B cell (primary cell): ENCODE measurements at places on chromosomes 16 and 17.

GRCh38 chr16:11254913-11255736, 879 bp downstream of the SOCS1 start:
- DNase-seq = peak; percentile 84

DNA sequence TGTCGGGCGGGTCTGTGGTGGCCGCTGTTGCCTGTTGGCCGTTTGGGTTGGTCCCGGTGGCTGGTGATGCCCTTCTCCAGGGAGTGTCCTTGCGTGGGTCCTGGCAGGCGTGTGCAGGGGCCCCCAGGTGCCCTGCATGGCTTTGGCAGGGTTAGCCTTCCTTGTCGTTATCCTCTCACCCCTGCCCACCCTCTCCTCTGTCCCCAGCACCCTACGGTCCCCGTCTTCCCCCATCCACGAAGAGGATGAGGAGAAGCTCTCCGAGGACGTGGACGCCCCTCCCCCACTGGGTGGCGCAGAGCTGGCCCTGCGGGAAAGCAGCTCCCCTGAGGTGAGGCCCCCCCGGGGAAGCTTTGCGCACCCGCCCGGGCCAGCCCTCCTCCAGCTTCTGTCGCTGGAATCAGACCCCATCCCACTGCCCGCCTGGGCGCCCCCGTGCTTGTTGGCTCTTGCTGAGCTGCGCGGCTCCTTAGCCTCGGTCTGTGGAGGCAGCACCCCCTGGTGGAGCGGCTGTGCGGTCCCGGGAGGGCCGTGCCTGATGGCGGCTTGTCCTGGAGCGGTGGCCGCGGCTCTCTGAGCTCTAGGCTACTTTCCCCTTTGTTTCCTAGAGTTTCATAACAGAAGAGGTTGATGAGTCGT, 10.6 kb upstream of the NUDT16L1 start:
- DNase-seq = no peak

- DNase-seq = no peak
Observed at GRCh38 chr17:65230040-65230439, 92.9 kb downstream of the RGS9 start.

DNA sequence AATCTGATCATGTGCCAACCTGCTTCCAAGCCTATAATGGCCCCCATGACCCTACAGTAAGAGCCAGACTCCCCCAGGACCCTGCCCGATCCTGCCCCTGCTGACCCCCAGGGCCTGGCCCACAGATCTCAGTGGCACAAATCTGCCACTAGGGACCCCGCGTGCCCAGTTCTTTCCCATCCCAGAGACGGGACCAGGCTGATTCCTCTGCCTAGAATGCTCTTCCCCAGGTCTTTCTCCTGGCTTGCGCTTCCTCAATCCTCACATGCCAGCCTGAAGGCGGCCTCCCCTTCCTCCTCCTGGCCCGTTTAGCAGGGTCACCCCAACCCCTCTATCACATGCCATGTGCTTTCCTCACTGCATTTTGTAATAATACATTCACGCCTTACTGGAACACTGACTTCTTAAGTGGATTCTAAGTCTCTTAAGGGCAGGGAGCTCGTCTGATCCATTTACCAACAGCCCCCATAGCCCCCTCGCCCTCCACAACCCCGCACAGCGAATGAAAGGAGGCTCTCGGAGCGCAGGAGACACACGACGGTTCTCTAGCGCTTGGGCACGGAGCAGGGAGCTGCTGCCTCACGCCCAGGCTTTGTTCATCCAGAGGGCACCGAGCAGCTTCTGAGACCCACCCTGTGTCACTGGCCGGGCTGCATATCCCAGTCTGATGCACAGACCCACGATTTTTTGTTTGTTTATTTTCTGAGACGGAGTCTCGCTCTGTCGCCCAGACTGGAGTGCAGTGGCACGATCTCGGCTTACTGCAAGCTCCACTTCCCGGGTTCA, 1.2 kb downstream of the TRIM65 start:
- peak; percentile 31 for DNase-seq

- DNase-seq = no peak
Observed at GRCh38 chr16:86118467-86119307, 219.7 kb downstream of the IRF8 start.

GRCh38 chr17:78341559-78342448, 18.1 kb downstream of the SOCS3 start:
- DNase-seq = peak; percentile 57

- DNase-seq = no peak
Observed at GRCh38 chr17:48134912-48135480, 27.4 kb downstream of the SNX11 start.

- no peak for DNase-seq
Observed at GRCh38 chr17:28467456-28468025, 5.9 kb upstream of the SLC13A2 start.

DNA sequence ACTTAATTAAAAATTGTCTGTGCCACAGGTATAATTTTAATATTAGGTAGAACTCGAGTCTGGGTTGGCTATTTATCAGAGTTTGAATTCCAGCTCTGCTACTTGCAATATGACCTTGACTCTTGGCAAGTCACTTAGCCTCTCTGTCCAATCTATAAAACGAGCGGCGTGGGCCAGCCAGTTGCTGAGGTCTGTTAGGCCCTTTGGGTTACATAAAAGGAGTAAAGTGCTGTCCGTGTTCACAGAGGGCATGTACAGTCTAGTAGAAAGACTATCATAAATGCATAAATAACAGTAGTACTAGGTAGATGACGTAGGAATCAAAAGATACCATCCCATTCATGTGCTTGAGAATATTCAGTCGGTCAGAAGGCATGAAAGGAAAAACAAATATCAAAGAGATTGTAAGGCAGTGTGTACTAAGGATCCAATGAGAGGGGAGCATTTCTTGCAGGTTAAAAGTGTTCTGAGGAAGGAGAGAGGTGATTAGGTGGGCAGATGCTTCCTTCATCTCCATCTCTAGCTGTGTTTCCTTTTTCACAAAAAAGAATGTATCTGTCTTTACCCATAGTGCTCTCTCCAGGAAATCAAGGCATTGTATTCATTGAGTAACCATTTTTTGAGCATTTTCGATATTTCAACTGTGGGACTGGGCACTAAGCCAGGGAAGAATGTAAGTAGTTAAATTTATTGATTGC, 2.4 kb downstream of the TNRC6A start:
- no peak for DNase-seq

DNA sequence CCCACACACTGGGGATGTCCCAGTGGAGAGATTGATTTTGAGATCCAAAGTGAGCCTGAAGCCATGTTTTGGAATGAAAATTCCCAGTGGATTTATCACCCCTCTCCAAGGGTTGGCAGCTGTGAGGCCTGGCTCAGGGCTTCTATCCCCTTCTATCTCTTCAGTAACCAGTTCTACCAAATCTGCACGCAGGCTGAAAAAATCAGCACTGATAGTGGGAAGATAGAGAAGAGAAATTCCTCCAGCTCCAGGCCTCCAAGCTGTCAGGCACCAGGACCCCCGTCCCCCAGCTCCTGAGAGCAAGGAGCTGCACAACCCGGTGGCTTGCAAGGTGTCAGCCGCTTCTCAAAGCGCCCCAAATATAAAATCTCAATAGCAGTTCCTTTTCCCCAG, 1.0 kb downstream of the FLOT2 start:
- DNase-seq = no peak

GRCh38 chr16:89060207-89060794, 33.4 kb upstream of the ACSF3 start:
- peak; percentile 87 for DNase-seq

DNA sequence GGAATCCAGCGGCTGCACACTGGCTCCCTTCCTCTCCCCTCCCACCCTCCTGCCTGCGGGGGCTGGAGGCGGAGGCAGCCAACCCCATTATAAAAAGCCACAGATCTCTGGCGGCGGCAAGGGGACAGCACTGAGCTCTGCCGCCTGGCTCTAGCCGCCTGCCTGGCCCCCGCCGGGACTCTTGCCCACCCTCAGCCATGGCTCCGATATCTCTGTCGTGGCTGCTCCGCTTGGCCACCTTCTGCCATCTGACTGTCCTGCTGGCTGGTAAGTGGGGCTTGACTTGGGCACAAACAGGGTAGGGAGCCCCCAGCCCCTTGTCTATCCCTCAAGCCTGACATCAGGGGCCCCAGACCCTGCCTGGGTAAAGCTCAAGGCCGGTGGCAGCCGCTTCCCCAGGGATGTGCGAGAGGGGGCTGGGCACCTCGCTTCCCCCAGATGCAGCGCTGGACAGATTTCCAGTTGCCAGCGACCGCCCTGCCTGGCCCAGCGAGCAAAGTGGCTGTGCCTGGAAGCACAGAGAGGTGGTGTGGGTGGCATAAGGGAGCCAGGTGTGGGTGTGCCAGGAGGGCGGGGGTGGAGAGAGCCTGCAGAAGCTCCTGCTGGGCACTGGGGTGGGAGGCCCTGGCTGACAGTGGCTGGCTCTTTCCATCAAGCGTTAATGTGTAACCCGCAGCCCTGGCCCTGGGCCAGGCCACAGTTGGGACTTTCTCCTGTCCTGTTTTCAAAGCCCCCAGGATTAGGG, at the start of gene CX3CL1:
TSS of gene CX3CL1 (plus strand) at position 119 of the 745 bp plus-strand sequence. CDS start at position 198, 79 bp downstream.
- DNase-seq = no peak

- DNase-seq = no peak
Observed at GRCh38 chr16:58831386-58831785, 97.3 kb upstream of the GOT2 start.

DNA sequence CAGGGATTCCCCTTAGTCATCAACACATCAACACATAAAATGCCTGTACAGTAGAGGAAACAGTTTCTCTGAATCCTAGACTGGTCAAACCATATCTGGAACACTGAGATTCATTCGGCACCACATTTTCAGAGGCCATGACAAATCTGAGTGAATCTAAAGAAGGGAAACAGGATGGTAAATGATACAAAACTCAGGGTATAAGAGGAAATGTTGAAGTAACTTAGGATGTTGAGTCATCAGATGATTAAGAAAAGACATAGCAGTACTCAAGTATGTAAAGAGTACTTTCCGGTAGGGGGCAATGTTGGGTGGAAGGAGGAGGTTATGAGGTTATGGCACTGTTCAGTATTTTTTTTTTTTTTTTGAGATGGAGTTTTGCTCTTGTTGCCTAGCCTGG, 358.5 kb upstream of the PMFBP1 start:
- DNase-seq = no peak

- DNase-seq = no peak
Observed at GRCh38 chr16:20084624-20085226, 11.0 kb upstream of the GPR139 start.

- DNase-seq = no peak
Observed at GRCh38 chr16:75761108-75761507, 34.8 kb upstream of the CPHXL start.

GRCh38 chr16:88012360-88012759, 61.1 kb downstream of the BANP start:
- no peak for DNase-seq

GRCh38 chr16:65662256-65662655, 540.4 kb upstream of the CDH11 start:
- no peak for DNase-seq

DNA sequence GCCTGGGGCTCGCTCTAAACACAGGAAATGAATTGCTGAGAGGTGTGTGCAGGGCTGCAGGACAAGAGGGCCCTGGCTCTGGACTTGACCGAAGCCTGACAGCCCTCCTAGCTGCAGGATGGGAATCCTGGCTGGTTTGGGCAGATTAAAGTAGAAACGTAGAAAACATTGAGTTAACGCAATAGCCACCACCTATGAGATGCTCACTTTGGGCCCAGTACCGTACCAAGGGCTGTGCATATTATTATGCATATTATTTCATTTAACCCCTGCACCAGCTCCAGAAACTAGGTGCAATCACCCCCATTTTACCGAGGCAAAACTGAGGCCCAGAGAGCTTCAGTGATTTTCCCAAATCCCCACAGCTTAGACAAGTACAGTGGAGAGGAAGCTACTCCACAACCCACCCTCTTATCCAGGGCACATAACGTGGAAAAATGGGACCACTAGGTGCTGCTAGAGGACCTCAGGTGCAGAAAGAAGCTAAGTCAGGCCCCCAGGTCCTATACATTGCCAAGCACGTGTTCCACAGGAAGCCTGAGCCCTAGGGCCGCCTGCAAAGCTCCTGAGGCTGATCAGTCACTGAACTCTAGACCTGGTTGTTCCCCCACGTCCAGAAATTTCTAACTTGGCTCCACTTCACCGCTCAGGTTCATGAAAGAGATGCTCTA, 79.2 kb downstream of the MYH11 start:
- DNase-seq = no peak

DNA sequence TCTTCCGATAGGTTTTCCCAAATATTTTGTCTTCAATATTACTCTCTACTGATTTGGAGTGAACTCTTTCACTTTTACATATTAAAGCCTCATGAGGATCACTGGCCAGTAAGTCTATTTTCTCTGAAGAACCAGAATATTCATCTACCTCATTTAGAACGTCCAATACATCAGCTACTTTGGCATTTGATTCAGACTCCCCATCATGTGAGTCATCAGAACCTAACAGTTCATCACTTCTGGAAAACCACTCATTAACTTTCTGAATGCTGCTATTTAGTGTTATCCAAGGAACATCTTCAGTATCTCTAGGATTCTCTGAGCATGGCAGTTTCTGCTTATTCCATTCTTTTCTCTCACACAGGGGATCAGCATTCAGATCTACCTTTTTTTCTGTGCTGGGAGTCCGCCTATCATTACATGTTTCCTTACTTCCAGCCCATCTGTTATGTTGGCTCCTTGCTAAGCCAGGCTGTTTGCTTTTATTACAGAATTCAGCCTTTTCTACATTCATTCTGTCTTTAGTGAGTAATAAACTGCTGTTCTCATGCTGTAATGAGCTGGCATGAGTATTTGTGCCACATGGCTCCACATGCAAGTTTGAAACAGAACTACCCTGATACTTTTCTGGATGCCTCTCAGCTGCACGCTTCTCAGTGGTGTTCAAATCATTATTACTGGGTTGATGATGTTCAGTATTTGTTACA, 30.9 kb downstream of the BRCA1 start:
- DNase-seq = no peak

DNA sequence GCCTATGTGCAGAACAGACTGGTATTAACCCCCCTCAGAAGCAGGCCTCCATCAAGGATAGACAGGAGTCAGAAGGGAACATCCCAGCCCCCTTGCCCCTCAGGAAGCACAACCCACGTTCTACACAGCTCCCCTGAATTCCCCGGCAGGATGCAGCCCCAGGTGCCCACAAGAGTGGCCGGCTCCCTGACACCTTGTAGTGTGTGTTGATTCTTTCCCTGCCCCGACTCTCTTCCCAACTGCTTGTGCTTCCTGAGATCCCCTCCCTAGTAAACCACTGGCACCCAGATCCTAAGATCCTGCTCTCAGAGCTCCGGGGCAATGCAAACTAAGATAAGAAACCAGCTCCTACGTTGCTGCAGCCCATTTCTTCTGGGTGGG, 34.8 kb upstream of the LITAF start:
- no peak for DNase-seq

- no peak for DNase-seq
Observed at GRCh38 chr16:28974007-28974436, 556 bp upstream of the SPNS1 start.

GRCh38 chr17:52027081-52027480, 131.4 kb downstream of the CA10 start:
- no peak for DNase-seq
